Activated CD8-positive, alpha-beta memory T cell treated with anti-CD3 and anti-CD28 coated beads, Interleukin-2, amount 50 U/mL, for 4 hours (primary cell): ENCODE measurements at places on chromosomes 3 and 15.

DNA sequence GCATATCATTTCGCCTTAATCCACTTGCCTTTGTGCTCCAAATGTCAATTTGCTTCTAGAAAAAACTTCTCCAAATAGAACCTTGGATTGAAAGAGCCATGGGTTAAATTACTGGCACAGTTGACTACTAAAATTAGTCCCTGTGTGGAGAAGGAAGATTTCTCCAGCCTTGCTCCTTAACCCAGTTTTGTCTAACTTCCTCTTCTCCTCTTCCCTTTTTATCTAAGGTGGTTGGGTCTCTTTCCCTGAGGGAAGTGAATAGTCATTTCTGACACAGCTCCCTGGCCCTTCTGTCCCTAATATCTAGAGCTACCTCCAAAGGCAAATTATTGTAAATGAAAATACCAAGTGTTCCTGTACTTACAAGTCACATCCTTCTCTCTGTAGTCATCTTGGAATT lies 527.9 kb upstream of the TBL1XR1 start:
- DNase-seq: no peak

- DNase-seq: no peak
Measured at GRCh38 chr15:98391568-98391967, 256.8 kb upstream of the IGF1R start.

DNA sequence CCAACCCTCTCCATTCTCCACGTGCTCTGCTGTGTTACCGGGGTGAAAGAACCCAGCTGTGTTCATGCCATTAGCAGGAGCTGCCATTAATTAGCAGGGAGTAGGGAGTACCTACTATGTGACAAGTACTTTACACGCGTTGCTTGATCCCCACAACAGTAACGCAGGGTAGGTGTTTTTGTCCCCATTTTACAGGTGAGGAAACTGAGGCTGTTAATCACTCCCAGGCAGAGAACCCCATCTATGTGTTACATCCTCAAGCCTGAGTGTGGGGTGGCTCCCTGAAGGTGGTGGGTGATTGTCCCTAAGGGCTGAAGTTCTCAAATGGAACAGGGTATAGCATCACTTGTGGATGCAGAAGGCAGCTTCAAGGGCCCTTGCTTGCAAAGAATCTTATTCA lies 22.8 kb downstream of the MELTF start:
- no peak for DNase-seq

DNA sequence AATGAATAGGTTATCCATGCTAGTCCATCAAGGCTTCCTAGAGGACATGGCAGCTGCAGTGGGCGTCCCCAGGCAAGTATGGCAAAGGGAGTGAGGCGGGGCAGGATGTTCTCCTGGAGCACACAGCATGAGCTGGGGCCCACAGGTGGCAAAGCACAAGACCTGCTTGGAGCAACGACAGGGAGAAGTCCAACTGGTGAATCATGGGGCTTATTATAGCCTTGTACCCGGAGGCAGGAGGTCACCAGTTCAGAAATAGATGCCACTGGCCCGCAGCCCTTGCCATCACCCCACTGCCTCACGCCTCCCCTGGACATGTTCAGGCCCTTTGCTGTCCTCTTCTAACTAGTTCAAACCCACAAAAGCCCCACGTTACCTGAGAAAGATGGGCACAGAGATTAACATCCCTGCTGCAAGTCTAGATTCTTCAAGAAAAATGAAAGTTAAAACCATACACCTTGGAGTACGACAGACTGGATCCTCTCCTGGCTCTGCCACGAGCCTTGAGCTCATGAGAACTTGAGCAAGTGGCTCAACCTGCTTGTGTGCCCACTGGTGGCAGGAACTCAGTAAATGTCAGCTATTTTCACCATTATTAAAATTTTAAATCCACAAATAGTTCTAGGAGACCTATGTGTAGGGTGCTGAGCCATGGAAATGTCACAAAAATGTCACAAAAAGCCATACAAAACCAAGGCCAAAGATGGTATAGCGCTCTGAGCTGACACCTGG lies 1.8 kb upstream of the SRGAP3 start:
- no peak for DNase-seq

DNA sequence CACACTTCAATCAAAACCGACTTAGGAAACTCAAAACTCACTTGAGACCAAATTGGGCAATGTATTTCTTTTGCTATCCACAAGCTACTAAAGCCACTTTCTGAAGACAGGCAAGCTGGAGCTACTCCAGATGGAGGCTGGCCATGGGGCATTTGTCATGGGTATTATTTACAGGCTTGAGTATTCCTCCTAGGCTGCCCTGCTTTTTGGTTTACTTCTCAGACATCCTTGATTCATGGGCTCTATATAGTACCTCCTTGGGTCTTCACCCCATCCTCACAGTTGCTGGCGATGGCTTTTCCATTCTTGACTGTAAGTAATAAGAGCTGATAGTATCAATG lies 18.6 kb upstream of the SYNM start:
- DNase-seq: no peak

DNA sequence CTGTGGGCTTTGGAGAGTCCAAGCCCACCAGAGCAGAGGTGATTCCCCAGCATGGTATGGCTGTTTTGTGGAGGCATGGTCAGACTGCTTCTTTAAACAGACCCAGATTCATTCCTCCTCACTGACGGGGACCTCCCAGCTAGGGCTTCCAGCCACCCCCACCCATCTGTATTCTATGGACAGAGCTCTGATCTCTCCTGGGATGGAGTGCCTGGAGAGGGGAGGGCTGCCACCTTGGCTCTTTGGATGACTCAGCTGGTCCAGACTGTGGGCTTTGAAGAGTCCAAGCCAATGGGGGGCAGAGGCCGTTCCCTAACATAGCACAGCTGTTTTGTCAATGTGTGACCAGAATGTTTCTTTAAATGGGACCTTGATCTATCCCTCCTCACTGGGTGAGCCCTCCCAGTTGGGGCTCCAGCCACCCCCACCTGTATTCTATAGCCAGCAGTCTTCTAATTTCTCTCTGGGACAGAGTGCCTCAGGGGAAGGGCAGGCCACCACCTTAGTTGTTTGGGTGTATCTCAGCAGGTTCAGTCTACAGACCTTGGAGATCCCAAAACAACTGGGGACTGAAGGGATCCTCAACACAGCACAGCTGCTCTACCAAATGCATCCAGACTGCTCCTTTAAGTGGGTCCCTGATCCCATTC lies 122.0 kb upstream of the OSTN start:
- no peak for DNase-seq

DNA sequence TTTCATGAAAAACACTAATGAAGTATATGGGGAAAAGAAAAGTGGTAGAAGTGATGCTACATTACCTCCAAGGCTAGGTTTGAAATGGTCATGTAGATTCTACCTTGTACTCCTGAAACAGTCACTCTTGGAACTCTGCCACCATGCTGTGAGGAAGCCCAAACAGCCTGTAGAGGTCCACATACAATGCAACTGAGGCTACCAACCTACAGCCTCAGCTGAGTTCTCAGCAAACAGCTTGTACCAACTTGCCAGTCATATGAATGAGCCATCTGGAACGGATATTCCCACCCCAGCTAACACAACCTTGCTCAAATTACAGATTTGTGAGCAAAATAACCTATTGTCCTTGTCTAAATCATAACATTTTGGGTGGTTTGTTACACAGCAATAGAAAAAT lies 193.5 kb downstream of the ULK4 start:
- DNase-seq: no peak

- no peak for DNase-seq
Measured at GRCh38 chr3:183255348-183255730, 2.3 kb downstream of the B3GNT5 start.

DNA sequence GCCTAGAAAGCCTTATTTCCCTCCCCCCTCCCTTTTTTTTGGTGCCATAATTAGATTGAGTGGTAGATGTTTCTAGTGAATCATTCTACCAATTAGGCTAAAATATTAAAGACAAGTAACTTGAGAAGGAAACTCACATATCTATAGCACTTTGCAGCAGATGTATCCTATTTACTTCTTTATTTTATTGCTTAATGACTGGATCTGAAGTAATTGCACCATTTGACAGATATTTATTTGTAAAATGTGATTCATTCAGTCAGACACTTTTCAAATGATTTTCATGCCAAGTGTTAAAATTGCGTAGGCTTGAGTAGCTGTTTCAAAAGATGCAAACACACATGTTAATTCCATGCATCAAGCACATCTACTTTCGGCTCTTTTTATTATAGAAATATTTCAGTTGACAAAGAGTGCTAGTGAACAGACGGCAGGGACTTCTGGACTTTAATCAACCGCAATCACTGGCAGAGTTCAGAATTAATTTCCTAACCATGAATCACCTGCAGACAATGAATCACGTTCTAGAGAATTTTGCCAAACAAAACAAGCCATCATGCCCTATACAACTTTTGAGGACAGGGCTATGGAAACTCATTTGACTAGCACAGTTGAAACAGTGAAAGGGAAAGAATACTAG lies 636.8 kb downstream of the MECOM start:
- DNase-seq: no peak

DNA sequence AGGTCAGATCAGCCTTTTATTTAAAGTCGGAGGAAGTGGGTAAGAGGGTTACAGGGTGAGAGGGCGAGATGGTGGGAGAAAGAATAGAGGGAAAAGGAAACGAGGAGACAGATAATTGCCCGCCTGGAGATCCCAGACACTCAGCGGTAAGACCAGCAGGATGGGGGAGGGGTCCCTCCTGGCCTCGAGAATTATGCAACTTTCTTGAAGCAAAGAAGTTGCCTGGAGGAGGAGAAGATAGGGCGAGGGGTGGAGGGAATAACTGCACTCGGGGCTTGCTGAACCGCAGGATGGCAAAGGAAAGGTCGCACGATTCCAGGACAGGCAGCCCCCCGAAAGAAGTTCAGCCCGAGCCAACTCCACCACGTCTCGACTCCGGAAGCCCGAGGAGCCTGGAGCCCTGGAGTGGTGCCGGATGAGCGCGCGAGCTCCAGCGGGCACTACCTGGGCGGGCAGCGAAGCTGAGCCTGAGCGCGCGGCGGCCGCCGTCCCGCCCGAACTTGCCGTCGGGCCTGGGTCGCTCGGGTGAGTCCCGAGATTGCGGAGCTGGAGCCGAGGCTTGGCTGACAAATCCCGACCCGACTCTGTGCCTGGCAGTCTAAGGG lies 402 bp downstream of the WWTR1 start:
- no peak for DNase-seq

- DNase-seq: no peak
Measured at GRCh38 chr3:102514241-102514640, 79.4 kb downstream of the ZPLD1 start.

DNA sequence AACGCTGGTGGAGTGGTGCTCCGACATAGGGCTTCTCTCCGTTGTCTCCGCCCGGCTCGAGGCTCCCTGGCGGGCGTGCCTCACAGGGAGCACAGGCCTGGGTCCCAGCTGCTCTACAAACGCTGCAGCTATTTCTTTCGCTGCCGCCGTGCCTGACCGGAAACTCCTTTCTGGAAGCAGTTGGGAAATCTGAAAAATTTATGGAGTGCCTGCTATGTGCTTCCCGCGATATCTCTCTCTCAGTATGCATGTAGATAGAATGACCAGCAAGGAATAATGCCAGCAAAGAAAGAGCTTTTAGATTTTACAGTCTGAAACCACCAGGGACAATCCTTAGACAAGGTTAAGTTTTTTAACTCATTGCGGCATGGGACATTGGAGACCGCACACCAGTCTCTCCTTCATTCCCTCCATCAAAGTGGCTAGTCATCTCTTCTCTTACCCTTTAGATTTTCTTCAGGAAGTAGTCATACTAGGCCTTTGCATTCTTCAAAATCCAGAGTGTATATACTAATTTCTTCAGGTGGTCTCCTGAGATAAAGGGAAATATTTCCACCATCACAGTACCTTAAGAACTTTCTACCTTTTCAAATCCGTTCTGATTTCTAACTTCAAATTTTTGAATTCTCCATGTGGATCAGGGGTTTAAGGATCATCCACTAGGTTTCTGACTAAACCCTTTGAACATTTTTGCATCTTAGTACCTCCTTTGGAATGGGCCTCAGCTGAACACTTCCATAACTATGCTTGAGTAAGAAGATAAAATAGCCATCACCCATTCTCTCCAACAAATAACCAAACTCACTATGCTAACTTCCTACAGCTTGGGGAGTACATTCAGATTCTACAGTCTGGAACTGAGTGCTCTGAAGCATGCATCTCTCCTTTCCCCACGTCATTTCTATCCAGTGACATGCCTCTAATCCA lies 1.1 kb upstream of the NPHP3 start:
- DNase-seq: no peak

DNA sequence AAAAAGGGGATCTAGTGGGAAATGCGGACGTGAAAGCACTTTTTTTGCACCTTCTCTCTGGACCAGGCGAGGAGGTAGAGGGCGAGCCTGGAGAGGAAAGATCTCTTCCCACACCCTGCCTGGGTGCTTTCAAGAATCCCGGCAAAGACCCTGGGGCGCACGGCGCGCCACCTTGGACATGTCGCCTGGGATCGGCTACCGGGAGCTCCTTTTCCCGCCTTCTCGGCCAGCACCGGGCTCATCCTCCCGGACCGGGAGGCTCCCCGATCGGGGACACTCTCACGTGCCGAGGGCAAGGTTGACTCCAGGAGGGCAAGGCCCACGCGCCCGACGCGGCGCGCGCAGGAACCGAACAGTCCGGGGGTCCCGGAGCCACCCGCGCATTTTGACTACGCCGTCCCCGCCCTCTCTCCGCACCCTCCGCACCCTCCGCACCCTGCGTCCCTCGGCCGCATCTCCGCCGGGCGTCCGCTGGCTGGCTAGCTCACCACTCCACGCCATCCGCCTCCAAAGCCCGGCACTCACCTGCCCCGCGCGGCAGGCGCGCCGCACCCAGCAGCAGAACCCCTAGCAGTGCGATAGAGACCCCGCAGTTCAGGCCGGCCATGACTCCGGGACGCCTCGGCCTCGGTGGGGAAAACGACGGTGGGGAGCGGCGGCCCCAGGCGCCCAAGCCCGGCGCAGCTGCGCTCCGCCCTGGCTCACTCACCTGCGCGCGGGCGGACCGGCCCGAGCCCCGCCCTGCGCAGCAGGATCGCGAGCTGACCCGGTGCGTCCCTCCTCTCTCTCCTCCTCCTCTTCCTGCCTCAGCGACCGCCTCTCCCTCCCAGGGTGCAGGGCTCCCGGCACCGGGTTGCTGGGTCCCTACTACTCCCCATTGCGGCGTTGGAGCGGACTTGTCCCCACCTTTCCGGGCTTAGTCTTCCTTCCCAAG lies at the start of gene CDCP1:
Gene CDCP1 (minus strand): TSS at position 698 of the 934 bp plus-strand sequence. CDS start 91 bp downstream, at position 607.
- no peak for DNase-seq

- DNase-seq: no peak
Measured at GRCh38 chr3:148600440-148600839, 97.3 kb upstream of the AGTR1 start.

DNA sequence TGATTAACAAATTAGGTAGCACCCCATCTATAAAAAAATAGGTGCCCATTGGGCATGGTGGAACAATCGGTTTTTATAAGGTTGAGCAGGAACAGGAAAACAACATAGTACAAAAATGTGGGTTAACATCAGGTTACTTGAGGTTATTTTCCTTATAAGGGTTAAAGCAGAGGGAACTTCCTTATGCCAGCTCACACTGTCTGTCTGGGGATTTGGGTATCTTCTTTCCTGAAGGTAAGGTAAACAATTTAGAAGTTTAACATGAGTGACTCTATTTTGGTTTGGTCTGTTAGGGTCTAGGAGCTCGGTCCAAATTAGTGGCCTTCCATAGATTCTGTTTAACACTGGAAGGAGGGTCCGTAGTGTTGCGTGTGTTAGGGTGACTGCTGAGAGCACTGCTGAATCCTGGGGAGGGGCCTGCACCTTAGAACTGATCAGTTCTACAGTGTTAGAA lies 14.7 kb downstream of the CHD2 start:
- DNase-seq: no peak
